ENCODE measurements at places on chromosomes 6 and 20.

DNA sequence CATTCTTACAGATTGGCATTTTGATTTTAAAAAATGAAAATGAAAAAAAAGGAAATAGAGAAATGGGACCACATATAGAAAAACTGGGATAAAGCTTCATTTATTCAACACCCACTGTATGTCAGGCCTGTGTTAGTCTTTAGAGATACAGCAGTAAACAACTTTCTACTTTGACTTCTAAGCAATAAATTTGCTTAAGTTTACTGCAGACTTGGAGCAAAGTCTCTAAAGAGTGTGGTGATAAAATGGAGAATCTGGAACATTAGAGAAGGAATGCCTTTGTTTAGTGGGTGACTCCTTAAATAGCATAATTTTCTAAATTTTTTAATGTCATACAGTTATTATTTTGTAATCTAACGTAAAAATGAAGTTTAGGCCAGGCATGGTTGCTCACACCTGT lies 80.7 kb upstream of the CNKSR3 start:
- no peak for DNase-seq

GRCh38 chr20:32006841-32007786 lies 3.1 kb upstream of the CCM2L start:
- DNase-seq: no peak

- no peak for DNase-seq
Measured at GRCh38 chr20:50009521-50010454, 27.0 kb downstream of the SNAI1 start.

- DNase-seq: no peak
Measured at GRCh38 chr20:40291493-40292135, 397.4 kb downstream of the MAFB start.
